Aorta (tissue), 5 donors: ENCODE measurements at places on chromosomes 7 and 10. TPM values are rescaled to one million over a fixed set of nuclear protein-coding genes. Genes with fewer than 3 reads are reported as not detected.

ZNF273 gene
- 1.9 TPM for polyA plus RNA-seq

LLCFC1 gene
- not detected for polyA plus RNA-seq

CALCR gene
- 0.88 TPM for polyA plus RNA-seq

MRC1 gene
- polyA plus RNA-seq, result 4.0 TPM

DYDC2 gene
- polyA plus RNA-seq, result not detected

SPDYE3 gene
- polyA plus RNA-seq, result not detected

SRPK2 gene
- polyA plus RNA-seq, result 16.2 TPM

NRP1 gene
- 19.2 TPM for polyA plus RNA-seq

DNA sequence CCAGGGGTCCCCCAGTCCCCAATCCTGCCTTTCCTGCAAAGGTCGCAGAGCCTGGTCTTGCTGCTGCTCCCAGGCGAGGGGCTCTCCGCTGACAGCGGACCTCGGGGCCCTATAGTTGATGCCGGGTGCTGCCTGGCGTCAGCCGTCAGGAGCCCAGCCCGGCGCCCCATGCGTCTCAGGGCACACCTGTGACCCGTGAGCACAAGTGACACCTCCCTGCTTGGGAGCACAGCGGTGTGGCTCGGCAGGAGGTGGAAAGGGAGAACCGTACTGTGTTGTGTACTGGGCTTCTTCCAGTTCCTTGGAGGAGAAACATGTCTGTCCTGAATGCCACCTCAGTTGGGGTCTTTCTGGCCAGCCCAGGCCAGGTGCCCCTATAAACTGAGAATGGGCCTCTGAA is 56.7 kb downstream of the LHPP start:
- peak; percentile 63 for DNase-seq

GRCh38 chr10:67812007-67812406 is 26.0 kb downstream of the DNAJC12 start:
- DNase-seq, result no peak

GRCh38 chr10:26380815-26381214 is 57.3 kb upstream of the APBB1IP start:
- DNase-seq, result no peak

DNA sequence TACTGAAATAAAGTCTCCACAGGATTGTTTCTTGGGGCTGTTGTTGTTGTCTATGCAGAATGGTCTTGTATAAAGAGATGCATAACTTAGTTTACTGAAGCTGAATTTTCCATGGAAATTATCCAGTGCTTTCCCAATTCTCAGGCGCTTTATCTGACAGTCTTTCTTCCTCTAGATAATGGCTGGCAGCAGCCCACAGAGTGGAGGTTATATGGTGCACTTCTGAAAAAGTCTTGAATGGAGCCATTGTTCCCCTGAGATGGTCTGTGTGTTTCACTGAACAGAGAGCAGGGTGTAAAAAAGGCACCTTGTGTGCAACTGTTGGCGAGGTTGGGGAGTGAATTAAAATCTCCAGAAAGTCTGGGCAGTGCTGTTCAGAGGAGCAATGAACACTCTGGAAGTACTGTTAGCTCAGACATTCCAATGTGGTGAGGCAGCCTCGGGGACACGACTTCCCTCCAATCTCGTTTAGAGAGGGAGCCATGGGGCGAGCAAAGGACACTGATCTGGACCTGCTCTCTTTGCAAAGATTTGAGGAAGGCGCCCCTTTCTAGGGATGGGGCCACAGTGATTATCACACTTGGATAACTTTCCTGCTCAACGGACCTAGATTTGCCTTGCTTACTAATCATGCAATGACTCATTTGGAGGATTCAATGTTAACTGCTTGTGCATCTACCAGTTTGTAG is 2.0 kb upstream of the PLCE1 start:
- DNase-seq, result peak; percentile 82

GRCh38 chr7:64888901-64889685 is 14.0 kb upstream of the ZNF273 start:
- DNase-seq, result peak; percentile 62

DNA sequence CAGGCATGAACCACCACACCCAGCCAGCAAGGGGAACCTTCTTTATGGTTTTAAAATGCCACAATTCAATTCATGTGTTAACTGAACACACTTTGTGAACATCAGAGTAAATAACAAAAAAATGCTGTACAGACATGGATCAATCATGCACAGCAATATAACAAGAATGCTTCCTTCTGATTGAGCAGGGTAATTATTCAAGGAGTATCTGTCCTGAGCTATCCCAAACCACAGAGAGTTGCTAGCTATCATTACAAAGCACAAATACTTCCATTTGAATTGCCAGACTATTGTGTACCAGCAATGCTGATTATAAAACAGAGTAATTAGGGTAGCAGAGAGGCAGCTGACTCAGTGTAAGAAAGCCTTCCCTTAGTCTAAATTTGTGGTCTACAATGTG is 11.3 kb upstream of the RHOBTB1 start:
- no peak for DNase-seq

- no peak for DNase-seq
Observed at GRCh38 chr10:73992899-73993788, 4.8 kb upstream of the VCL start.

DNA sequence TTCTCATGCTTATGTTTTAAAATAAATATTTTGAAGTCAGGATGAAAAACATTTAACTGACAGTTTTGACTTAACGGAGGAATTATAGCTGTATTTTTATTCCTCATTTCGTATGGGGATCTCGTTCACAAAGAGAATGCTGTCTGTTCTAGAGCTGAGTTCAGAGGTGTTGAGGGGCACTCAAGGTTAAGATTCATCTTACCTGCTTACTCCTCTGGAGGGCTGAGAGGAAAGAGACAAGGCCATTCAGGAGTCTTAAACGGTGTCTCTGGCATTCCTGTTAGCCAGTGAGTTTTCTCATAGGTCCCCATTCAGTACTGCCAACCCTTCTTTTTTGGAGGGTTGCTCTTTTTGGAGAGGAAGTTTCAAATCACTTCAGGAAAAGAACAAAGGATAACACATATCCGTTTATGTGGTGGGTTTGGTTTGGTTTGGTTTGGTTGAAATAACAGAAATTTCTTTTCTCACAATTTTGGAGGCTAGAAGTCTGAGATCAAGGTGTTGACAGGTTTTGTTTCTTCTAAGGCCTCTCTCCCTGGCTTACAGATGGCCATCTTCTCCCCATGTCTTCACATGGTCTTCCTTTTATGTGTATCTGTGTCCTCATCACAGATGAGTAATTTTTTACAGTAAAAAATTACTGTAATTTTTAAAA is 23.1 kb downstream of the CALHM2 start:
- no peak for DNase-seq

GRCh38 chr10:16965344-16965616 is 148.1 kb upstream of the RSU1 start:
- no peak for DNase-seq
